ENCODE measurements at places on chromosomes 13 and 19.
A peak's percentile ranks its signal among the peaks of the same experiment; 100 is the strongest.

DNA sequence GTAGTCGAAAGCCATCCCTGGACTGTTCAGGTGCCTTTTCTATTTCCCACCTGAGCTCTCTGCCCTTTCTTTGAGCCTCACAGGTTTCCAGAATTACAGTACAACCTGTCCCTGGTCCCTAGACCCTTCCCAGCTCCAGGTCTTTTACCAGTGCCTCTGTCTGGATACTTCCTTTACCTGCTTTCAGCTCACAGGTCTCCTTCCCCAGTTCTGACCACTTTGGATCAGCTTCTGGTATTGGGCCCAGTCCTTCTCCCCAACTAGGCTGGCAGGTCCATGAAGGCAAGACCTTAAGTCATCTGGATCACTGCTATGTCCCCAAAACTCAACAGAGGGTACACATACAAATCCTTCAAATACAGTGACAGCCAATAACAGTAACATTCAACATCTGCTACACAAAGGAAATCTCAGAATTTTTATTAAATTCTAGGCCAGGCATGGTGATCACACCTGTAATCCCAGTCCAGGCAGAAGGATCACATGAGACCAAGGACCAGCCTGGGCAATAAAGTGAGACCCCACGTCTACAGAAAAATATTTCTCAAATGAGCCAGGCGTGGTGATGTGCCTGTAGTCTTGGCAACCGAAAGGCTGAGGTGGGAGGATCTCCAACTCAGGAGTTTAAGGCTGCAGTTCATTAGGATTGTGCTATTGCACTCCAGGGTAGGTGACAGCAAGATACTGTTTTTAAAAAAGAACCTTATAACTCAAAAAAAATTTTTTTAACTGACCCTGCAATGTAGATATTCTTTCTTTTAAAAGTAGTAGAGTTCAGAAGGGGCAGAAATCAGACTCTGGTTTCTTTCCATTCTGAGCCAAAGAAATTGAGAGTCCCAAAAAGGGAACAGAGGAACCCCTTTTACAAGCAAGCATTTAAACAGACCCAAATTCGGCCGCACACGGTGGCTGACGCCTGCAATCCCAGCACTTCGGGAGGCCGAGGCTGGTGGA, 1.3 kb downstream of the RPS16 start:
- DNase-seq: no peak

DNA sequence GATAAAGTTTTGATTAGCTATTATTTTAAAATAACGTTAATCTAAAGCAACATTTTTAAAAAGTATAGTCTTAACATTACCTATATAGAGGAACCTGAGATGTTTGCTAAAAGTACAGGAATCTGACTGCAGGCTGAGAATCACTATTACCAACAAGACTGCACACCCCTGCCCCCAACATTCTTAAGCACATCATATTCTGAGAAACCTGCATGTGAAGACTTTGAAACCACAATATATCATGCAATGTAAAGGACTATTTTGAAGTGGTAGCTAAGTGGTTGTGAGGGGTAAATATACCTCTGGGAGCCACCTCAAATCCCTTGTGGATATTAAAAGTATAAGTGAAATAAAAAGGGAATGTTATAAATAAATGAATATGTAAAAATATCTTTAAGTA, 119.0 kb upstream of the KLF12 start:
- DNase-seq: no peak

DNA sequence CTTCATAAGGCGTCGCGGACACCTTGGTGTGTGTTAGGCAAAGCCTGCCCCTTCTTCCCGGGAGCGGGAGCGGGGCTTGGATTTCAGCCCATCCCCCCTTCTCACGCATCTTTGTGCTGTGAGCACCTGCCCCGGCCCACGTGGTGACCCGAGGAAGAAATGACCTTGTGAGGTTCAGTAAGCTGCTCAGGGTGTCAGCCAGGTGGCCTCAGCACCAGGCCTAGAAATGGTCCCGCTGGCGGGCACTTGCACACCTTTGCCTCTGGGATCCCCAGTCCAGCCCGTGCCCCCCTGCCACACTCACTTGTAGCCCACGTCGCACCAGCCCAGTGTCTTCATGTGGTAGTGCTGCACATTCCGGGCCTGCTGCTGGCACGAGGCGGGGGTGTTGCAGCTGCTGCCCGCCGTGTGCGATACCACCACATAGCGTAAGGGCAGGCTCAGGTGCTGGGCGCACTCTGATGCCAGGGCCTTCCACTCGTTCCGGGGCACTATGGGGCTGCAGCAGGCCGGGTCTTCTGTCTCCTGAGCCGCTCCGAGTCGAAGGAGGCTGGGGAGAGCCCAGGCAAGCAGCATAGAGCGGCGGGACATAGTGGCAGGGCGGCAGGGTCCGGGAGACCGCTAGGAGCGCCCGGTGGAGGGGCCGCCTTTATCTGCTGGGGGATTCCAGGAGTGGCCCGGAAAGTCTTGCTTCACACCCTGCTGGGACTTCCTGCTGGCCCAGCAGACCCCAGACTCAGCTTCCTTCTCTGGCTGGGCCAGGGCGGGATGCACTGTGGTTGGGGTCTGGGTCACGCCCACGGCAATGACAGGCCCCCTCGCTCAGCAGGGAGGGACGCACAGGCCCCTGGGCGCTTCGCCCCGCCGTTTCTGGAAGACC, at the start of gene PGLYRP1:
PGLYRP1 (minus strand) TSS at position 623 of the 880 bp plus-strand sequence; CDS start at position 591, 32 bp downstream.
- DNase-seq: no peak

GRCh38 chr13:50700664-50701305, 142.7 kb downstream of the DLEU7 start:
- no peak for DNase-seq

DNA sequence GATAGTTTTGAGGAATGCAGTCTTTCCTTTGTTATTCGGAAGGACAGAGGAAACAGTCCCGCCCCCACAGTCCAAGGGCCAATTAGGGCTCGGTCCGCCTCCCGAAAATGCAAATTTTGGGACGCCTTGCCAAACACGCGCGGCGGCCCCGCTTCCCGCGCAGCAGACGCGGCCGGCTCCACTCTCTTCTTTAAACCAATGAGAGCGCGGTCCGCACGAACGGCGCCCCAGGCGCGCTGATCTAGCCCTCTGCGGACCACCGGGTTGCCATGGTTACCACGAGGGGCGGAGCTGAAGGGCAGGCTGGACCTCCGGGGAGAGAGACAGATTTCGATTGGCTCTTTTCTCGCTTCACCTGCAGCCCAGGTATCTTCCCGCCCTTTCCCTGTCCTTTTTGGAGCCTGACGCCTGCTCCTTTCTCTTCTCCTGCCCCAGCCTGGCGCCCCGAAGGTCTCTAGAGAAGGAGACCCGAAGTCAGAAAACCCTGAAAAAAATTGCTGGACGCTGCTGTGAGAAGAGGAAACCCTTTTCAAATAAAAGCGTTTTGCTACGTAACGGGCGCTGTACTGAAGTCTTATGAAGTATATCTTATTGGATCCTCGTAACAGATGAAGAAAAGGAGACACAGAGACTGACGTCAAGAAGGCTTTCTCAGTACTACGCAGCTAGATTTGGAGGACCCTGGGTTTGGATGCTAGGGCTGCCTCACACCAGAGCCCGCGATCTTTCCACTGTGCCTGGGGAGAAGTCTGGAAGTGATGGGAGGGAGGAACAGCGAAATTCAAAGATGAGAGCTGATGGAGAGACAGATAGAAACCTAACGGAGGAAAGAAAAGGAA, 2.0 kb downstream of the PTH2 start:
- DNase-seq: peak; percentile 51

DNA sequence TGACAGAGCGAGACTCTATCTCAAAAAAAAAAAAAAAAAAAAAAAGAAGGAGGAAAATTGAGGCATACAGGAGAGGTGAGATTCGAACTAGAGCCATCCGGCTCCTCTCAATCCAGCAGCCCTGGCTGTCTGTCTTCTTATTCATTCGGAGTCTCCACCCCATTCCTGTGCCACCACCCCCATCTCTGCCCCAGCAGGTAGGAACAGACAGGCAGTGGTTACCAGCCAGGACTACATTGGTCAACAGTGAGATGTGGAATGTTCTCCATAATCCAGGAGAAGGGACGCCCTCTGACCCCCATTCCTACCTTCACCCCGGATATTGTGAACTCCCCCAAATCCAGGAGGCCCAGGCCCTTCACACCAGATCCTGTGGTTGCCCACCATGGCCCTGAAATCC, 6.6 kb upstream of the S1PR2 start:
- no peak for DNase-seq

- no peak for DNase-seq
Measured at GRCh38 chr13:36135876-36136275, 4.7 kb upstream of the DCLK1 start.

DNA sequence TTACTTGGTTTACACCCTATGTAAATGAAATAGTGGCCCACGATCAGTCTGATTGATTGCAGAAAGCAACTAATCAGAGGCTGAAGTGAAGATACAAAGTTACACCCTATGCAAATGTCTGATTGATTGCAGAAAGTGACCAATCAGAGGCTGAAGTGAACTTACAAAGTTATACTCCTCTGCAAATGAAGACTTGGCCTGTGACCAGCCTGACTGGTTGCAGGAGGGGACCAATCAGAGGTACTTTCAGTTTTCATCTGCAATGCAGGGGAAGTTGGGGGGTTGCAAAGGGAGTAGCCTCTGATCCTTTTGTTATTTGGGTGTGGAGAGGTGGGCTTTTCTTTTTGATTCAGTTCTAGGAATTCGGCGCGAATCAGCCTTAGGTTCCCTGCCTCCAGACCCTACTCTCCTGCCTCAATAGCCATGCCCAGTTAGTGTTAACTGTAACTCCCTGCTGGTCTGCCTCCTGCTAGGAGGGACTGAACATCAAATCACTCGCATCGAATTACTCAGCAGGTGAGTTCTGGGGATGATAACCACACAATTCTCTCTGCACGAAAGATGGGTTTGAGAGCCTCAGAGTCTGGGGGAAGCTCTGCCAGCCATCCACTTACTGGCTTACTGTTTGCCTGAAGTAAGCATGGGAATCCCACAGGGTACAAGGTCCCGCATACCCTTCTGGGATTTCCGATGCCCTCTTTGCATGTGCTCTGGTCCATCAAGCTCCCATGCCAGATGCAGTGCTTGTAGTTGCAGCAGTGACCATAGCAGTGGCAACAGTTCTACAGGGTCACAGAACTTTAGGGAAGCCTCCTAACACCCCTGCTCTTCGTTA, 7.5 kb downstream of the ARL11 start:
- no peak for DNase-seq

- DNase-seq: no peak
Measured at GRCh38 chr13:99663908-99664307, 162.6 kb downstream of the TM9SF2 start.

GRCh38 chr13:112852392-112852791, 116.6 kb upstream of the MCF2L start:
- no peak for DNase-seq

- DNase-seq: no peak
Measured at GRCh38 chr19:39370735-39371134, 20.2 kb downstream of the PAF1 start.

- no peak for DNase-seq
Measured at GRCh38 chr19:34426096-34426661, 2.0 kb upstream of the UBA2 start.

DNA sequence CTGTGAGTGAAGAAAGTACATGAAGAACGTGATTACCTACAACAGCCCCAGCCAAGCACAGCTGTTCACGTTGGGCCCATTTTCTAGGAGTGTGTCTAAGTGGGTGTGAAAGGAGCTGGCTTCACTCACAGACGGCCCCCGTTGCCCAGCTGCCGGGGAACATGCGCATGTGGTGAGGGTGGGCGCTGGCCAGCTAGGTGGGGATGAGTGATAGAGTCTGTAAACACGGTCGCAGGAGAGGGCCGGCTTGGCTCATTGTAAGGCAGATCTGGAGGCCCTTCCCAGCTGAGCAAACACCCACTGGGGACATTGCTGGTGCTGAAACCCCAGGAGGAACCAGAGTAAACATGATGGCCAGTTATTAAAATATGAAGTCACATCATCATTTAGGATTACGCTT, 160.5 kb downstream of the TEX29 start:
- peak; percentile 84 for DNase-seq

- DNase-seq: no peak
Measured at GRCh38 chr19:19537075-19538048, 703 bp upstream of the CILP2 start.

DNA sequence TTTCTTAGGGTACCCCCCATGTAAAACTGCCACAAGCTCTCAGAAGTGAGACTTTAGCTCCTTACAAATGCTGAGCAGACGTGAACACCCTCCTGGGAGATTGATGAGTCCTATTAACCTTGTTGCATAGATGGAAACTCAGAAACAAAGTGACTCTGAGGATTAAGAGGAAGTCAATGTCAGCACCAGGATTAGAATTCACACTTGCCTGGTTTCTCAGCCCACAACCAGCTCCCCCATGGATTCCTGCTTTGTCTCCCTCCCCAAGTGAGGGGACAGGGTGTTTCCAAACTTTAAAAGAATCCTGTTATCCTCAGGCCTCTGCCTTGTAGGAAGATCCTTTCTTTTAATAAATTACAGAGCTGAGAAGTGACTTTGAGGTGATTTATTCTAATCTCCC, 324.4 kb downstream of the NDFIP2 start:
- no peak for DNase-seq

DNA sequence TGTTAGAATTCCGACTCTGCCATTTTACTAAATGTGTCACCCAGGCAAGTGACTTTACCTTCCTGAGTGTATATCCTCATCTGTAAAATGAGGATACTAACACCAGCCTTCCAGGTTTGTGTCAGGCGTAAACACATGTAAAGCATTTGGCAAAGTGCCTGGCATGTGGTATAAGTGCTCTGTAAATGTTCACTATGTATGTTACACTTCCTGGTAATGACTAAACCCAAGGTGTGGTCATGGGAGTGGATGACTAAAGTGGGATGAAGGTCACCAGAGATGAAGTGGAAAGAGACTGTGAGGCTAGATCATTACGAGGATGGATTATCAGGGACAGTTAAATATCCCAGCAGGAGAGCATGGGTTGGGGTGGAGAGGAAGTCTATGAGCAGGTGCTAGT, 25.6 kb downstream of the DEDD2 start:
- DNase-seq: peak; percentile 81

DNA sequence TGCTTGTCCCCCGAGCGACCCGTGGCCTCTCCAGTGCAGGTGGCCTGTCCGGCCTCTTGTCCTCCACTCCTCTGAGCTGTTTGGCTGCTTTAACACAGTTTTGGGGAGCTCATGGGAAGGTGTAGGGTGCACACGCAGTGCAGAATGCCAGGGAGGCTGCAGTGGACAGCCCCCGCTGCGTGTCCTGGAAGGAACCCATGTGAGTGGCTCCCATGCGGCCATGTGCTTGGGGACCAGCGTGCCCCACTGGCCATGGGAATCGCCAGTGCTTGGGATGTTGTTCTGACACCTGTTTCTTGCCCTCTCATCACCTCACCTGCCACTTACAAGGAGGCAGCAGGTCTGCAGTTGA, 22.6 kb upstream of the F7 start:
- DNase-seq: no peak
